GOT3 (cell line): ENCODE measurements at places on chromosomes 11 and 22.

GRCh38 chr11:130464291-130464812 is 15.9 kb downstream of the ADAMTS15 start:
- no peak for DNase-seq

DNA sequence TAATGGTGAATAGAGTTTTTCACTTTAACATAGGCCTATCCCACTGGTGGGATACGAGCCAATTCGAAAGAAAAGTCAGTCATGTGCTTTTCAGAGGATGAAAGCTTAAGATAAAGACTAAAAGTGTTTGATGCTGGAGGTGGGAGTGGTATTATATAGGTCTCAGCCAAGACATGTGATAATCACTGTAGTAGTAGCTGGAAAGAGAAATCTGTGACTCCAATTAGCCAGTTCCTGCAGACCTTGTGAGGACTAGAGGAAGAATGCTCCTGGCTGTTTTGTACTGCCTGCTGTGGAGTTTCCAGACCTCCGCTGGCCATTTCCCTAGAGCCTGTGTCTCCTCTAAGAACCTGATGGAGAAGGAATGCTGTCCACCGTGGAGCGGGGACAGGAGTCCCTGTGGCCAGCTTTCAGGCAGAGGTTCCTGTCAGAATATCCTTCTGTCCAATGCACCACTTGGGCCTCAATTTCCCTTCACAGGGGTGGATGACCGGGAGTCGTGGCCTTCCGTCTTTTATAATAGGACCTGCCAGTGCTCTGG is at the start of gene TYR:
TYR (plus strand) TSS at position 185 of the 541 bp plus-strand sequence; CDS start at position 264, 79 bp downstream.
- no peak for DNase-seq

DNA sequence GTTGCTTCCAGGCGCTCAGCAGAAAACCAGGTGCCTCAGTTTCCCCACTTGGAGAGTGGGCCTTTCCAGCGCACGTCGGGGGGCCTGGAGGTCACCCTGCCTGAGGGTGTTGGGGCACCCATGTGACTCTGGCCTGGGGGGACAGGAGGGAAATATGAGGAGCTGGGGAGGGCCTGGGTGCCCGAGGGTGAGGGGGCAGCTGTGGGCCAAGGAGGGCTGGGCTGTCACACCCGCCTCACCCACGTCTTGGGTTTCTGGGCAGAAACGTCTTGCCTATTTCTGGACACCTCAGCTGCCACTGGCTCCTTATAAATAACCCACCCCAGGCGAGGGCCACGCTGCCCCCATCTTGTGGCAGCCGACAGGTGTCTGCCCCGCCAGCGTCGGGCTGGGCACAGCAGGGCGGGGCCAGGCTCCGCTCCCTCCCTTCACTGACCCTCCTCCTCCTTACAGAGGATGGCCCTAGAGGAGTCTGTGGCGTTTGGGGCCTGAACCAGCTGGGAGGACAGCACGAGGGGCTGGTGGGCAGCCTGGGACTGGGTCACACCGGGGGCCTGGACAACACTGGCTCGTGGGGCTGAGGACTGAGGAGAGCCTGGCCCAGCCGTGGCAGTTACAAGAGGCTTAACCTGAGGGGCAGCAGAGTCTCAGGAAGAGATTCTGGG is 1.5 kb downstream of the TNNT3 start:
- DNase-seq = no peak

DNA sequence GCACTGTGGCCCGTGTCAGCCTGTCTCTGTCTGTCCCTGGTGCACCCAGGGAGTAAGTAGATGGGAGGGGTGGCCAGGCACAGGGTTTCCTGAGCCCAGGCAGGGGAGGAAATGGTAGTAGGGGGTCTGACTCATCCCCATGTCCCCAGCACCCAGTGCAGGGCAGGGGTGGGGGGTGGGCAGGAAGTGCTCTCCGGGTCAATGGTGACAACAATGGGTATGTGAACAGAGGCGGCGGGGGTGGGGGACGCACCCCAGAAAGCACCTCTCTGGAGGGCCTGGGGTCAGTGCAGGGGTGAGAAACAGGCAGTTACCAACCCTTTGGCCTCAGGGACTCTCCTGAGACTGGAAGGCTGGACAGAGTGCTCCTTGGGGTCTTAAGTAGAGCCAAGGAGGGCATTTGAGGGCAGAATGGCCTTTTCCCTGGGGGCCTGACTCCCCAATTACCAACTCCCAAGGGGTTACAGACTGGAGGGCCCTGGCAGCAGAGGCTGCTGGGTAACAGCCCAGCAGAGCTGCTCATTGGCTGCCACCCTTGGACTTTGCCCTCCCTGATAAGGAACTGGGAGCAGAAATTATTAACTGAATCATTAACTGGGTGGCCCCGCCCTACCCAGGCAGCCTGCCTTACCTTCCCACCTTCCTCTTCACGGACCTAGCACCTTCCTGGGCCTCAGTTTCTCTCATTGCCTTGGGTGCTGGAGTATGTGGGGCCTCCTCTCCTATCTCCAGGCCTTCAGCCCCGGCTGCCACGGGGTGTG is 4.2 kb downstream of the MYRF start:
- DNase-seq = no peak

- DNase-seq = no peak
These were observed 18.5 kb downstream of the APLP2 start for GRCh38 chr11:130088217-130088616.

- DNase-seq = no peak
These were observed 7.6 kb downstream of the FXYD2 start for GRCh38 chr11:117816846-117817367.

GRCh38 chr11:9060700-9061111 is 30.7 kb downstream of the SCUBE2 start:
- no peak for DNase-seq

DNA sequence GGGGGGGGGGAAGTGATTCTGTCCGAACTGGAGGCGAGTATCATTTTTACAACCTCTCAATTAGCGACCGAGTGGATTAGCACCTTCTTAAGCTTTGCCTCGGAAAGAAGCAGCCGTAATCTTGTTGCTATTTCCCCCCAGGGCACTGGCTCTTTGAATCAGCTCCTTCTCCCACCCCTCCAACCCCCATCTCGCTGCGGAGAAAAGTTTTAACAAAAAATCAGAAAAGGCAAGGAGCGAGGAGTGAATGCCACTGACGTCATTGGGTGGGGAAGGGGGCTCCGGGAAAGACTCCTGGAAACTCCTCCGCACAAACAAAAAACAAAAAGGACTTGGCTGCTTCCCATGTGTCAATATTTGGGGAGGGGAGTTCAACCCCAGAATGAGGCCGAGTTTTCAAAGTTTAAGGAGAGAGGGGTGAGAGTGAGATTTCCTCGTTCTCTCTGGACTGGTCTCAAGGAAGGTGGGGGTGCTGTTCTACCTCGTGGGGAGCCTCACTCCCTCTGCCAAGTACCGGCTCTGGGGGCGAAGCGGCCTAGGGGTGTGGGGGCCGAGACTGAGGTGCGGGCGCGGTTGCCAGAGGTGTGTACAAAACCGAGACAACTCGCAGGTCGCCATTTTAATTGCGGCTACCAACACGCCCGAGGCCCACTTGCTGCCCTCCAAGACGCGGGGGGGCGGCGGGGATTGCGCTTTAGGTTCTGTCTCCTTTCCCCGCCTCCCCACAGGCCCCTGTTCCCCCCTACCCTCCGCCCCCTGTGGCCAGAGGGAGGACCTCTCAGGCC is 2.5 kb upstream of the PAX6 start:
- no peak for DNase-seq

DNA sequence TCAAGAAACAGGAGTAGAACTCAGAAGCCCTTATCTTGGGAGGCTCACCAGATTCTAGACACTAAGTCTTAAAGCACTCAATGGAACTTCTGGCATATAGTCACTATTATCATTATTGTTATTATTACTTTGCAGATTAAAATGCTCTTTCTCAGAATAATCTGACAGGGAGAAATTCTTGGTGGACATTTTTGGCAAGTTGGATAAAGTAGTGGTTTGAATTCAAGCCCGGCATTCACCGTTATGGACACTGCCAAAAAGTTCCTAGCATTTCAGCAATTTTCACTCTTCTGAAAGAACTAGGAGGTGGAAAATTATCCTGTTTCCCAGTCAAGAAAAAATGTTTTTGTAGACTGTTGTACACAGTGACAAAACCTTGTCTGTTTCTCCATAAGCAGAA is 179.6 kb upstream of the ISX start:
- no peak for DNase-seq
